ENCODE measurements at places on chromosomes 6 and 20. TPM values are rescaled to one million over a fixed set of nuclear protein-coding genes. Genes with fewer than 3 reads are reported as not detected.

GRCh38 chr20:8917084-8917483 lies 151.8 kb upstream of the PLCB4 start:
- no peaks in the 10 kb centered on the region for H3K27me3 ChIP-seq
- no peaks in the 10 kb centered on the region for H3K4me1 ChIP-seq
- no peak for DNase-seq
- H3K27ac ChIP-seq = no peak overlapping the region

- no peak overlapping the region for H3K4me3 ChIP-seq
- H3K27ac ChIP-seq = no peak overlapping the region
- no peaks in the 10 kb centered on the region for H3K27me3 ChIP-seq
- H3K4me1 ChIP-seq = peaks cover 42% of the 10 kb centered on the region
- no peak for DNase-seq
Measured at GRCh38 chr20:50565383-50565782, 55.2 kb downstream of the PTPN1 start.

DNA sequence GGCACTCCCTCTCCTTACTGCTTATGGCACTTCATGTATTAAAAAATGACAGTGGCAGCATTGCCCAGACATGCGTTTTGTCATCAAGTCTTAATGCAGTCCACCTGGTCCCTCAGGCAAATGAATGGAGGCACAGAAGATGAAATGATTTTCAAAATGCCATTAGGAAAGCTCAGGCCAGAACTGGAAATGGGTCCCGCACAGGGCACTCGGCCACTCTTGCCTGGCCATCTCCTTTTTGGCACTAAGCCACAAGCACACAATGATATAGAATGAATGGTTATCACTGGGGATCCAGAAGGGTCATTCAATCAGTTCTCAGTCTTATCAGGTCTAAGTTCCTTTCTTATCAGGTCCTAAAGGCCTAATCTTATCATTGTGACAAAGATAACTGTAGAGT lies 15.6 kb downstream of the MAS1 start:
- no peak overlapping the region for H3K27ac ChIP-seq
- H3K4me3 ChIP-seq = no peak overlapping the region
- no peaks in the 10 kb centered on the region for H3K4me1 ChIP-seq
- H3K27me3 ChIP-seq = peaks cover 12% of the 10 kb centered on the region

DNA sequence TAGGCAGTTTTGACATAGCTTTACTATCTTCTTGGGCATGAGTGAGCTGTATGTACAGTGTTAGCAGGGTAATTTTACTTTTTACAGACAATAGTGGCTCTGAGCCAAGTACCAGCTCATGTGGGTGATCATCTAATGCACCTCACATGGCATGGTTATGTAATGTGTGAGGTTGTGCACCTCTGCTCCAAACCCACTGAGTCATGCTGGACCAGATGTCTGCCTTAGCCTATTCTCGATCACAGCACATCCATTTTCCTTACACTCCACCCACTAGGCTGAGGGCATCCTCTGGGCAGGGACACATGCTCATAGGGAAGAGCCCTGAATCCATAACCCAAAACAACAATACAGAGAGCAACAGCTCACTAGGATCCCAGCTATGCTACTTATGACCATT lies 71.6 kb upstream of the FBXL4 start:
- H3K4me1 ChIP-seq = no peaks in the 10 kb centered on the region
- H3K36me3 ChIP-seq = no peaks in the 10 kb centered on the region
- no peak overlapping the region for H3K4me3 ChIP-seq

The LY86 gene
- not detected for total RNA-seq

The TFAP2D gene
- total RNA-seq = not detected
